ENCODE measurements at places on chromosomes 2 and 18.

GRCh38 chr18:76687304-76687962 is 134.9 kb upstream of the ZNF236 start:
- no peak for DNase-seq

DNA sequence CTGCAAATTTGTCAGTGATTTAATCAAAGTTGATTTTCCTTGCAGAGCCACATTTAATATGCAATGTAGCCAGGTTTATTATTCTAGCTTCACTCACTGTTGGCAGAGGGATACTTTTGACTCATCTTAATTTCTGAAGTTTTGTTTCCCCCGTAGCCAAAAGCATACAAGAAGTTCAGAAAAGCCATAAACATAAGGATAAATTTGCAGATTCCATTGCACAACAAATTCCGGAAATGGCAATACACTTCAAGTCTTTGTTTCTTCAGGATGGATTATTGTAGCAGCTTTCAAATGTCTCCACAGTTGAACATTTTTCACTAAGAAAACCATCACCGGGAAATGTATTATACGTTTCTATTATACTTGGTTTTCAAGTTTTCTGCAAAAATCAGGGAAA is 88.0 kb upstream of the ZCCHC2 start:
- no peak for DNase-seq

DNA sequence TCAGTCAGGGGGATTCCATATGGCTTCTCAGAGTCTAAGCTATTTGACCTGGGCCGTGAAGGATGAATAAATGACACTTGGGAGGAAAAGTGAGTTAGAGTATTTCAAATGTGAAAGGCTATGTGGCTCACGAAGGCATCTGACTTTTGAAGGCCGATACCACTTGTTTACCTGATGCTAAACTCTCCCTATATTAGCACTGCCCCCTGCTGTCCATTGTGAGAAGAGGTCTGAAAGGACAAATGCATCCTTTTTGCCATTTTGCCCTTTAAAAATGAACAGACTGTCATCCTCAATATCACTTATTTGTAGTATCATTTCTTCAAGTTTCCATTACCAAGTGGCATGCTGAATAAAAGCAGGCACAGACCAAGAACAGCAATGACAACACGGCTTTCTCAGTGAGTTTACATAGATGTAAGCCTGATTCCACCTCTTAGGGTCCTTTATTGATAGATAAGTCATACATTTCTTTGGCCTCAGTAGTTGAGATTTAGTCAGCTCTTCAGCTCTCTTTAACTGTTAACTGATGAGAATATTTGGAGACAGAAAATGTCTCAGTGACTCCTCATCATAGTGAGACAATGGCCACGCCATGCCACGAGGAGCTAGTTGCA is 40.1 kb downstream of the DOCK10 start:
- no peak for DNase-seq

DNA sequence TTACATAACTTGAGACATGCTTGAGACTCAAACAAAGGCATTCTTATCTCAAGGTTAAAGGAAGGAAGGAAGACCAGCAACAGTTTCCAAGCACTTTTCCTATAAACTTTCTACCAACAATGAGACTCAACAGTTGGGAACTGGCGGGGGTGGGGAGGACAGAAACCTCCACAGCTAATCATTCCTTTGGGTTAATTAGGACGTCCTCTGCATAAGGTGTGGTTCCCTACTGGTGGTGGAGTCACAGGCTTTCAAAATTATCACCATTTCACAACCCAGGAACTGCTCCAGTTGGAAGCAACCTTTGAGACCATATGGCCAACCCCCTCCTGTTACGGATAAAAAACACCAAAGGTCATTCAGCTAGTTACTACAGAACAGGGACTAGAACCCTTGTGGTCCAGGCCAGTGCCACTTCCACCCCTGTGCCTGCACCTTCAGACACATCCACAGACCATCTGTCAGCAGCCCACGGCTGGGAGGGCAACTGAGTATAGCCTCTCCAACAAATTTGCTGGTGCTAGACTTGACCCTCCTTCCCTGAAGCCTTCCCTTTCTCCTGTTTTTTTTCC is 30.1 kb upstream of the ATL2 start:
- DNase-seq = no peak

- DNase-seq = no peak
Observed at GRCh38 chr18:6352275-6352674, 62.4 kb downstream of the L3MBTL4 start.

DNA sequence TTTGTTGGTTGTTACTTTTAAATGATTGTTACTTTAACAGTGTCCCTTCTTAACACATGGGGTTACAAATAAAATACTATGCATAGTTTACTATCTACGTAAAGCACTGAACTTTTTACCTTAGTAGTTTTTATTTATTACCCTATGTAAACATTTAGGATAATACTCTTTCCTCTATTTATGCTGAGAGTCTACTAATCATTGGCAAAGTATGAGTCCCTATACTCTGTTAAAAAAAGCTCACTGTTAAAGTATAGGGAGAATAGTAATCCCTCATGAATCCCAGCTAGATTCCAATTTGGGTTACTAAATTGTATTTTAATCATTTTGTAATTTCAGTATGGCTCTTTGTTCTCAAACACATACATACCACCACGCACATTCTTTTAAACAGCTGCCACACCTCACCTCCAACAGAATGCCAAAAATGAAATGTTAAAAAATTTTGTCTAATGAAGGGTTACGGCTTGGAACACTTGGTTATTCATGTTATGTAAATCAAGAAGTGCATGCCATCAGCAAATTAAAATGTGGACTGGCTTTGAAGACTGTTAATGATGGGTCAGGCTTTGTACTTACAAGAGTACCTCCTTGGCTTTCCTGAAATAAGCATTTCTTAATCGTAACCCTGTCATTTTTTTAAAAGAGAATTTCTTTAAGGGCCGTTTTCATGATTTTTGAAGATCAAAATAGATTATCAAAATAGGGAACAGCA is 104.9 kb downstream of the TMEM247 start:
- no peak for DNase-seq

DNA sequence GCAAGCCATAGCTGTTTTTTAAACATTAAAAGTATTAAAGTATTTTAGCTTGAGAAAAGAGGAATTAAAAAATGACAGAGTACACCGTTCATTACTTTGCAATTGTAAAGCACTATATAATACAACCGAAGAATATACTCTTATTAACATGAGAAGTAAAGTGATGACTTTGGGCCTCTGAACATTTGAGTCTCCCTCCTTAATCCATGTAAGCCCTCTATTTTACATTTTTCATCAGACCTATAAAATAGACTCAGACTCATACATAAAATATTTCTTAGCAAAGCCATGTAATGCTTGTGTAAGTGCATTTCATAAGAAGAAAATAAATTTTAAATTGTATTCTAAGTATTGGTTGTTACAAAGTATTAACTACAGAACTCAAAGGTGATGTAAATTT is 198.6 kb downstream of the LRP1B start:
- DNase-seq = no peak

DNA sequence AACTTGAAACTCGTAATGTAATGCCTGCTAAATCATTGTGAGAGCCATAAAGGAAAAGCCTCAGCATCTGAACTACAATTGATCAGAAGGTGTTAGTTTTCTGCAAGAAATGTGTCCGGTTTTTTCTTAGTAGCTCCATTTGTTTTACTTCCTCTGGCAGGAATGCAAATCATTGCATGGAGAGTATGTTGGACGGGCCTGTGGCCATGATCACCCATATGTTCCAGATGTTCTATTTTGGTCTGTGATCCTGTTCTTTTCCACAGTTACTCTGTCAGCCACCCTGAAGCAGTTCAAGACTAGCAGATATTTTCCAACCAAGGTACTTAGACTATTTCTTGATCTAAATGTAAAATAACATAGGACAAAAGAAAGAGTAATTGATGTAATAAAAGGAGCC is 126.6 kb downstream of the DPP4 start:
- DNase-seq = no peak

- DNase-seq = no peak
Observed at GRCh38 chr18:74450626-74451025, 6.5 kb downstream of the DIPK1C start.
